ENCODE measurements at places on chromosomes 7 and 10.

GRCh38 chr7:138980563-138981291 is 462 bp downstream of the KIAA1549 start:
- DNase-seq, result no peak

GRCh38 chr10:79178070-79178576 is 109.4 kb downstream of the ZMIZ1 start:
- DNase-seq, result no peak

DNA sequence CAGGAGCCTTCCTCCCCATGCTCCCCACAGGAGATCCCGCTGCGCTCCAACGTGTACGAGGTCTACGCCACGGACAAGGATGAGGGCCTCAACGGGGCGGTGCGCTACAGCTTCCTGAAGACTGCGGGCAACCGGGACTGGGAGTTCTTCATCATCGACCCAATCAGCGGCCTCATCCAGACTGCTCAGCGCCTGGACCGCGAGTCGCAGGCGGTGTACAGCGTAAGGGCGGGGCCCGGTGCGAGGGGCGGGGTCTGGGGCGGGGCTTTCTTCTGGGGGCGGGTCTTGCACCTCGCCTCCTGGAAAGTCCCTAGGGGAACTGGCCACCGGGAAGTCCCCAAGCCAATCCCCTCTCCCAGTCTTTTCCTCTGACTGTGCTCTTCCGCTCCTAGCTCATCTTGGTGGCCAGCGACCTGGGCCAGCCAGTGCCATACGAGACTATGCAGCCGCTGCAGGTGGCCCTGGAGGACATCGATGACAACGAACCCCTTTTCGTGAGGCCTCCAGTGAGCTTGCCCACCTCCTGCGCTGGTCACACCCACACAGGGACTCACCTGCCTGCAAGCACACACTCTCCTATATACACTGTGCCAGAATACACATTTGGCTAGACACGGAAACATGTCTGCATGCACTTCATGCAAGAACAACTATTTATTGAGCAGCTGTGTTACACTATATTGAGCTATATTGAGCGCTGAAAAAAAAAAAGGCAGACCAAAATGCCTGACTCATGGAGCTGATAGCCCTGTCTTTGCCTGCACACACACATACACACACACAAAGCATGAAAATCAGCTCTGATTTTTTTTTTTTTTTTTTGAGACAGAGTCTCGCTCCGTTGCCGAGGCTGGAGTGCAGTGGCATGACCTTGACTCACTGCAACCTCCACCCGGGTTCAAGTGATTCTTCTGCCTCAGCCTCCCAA is 32.7 kb upstream of the VSIR start:
- no peak for DNase-seq

GRCh38 chr7:19930051-19930450 is 156.6 kb upstream of the TMEM196 start:
- DNase-seq, result no peak

- no peak for DNase-seq
Observed at GRCh38 chr10:32971536-32972091, 13.6 kb upstream of the ITGB1 start.

DNA sequence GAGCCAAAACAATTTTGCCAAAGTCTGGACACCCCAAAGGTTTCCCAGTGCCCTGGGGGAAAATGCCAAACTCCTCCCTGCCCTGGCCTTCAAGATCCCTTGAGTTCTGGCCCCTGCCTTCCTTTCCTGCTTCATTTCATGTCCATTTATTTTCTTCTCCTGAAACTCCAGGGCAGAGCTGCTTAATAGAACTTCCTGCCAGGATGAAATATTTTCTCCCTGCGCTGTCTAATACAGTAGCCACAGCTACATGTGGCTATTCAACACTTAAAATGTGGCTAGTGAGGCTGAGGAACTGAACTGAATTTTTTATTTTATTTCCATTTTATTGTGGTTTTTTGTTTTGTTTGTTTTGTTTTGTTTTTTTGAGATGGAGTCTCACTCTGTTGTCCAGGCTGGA is 49.6 kb downstream of the COL13A1 start:
- no peak for DNase-seq

- DNase-seq, result no peak
Observed at GRCh38 chr10:17233286-17233991, 5.4 kb downstream of the VIM start.
